ENCODE measurements at places on chromosomes 6 and 20. TPM values are rescaled to one million over a fixed set of nuclear protein-coding genes. Genes with fewer than 3 reads are reported as not detected.

The APOM gene
- 1.3 TPM for total RNA-seq

The C6orf52 gene
- total RNA-seq = 1.8 TPM

The KHDRBS2 gene
- not detected for total RNA-seq

The PARD6B gene
- total RNA-seq = 8.1 TPM

The PRKN gene
- 3.1 TPM for total RNA-seq

The SLC17A1 gene
- not detected for total RNA-seq

The ZFP57 gene
- not detected for total RNA-seq

The SCGN gene
- 63.2 TPM for total RNA-seq

The OGFRL1 gene
- 4.2 TPM for total RNA-seq

GRCh38 chr20:24702501-24703283 lies 233.3 kb downstream of the SYNDIG1 start:
- no peaks in the 10 kb centered on the region for H3K36me3 ChIP-seq
- no peaks in the 10 kb centered on the region for H3K27me3 ChIP-seq
- H3K4me1 ChIP-seq = no peaks in the 10 kb centered on the region
- no peak for DNase-seq
- H3K27ac ChIP-seq = no peak overlapping the region
- no peak overlapping the region for H3K4me3 ChIP-seq

DNA sequence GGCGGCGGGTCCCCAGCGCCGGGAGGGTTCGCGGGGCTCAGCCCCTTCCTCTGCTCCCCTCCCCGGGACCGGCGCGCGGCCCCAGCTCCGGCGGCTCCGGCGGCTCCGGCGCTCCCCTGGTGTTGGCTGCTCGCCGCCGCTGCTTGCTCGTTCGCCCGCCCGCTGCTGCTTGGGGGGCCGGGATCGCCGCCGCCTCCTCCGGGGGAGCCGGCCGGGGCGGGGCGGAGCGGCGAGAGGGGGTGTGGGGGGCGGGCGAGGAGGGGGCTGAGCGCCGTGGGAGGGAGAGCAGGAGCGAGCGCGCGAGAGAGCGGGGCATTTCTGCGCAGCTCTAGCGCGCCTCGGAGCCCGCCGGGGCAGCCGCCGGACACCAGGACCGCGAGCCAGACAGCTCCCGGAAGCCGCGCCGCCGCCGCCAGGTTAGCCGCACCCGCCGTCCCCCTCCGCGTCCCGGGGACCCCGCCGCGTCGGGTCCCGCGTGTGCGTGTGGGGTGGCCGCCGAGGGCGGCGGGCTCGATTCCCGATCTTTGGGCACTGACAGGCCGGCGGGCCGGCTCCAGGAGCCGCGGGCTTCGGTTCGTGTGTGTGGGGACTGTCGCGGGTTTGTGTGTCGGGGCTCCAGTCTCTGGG lies 62.0 kb upstream of the EPB41L1 start:
- H3K27me3 ChIP-seq = no peaks in the 10 kb centered on the region
- H3K4me3 ChIP-seq = peak overlapping the region; percentile 74
- peaks cover 6% of the 10 kb centered on the region for H3K4me1 ChIP-seq
- H3K27ac ChIP-seq = peak overlapping the region; percentile 87
- H3K36me3 ChIP-seq = no peaks in the 10 kb centered on the region

DNA sequence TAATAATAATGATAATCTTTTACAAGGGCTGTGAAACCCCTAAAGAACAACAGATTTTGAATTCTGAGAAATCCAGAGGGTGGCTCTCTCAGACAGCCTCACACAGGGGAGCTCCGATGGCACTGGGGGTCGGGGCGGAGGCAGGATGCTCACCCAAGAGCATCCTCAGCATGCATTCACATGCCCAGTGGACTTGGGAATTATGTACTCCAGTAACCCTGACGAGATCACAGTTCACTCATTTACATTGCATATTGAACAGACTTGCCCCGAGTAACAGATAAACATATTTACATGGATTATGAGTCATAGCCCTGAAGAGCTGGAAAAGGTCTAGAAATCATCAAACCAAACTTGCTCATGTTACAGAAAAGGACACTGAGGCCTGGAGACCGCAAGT lies 482.7 kb upstream of the JARID2 start:
- no peak overlapping the region for H3K27ac ChIP-seq
- H3K27me3 ChIP-seq = no peaks in the 10 kb centered on the region
- no peaks in the 10 kb centered on the region for H3K36me3 ChIP-seq
- no peak for DNase-seq

DNA sequence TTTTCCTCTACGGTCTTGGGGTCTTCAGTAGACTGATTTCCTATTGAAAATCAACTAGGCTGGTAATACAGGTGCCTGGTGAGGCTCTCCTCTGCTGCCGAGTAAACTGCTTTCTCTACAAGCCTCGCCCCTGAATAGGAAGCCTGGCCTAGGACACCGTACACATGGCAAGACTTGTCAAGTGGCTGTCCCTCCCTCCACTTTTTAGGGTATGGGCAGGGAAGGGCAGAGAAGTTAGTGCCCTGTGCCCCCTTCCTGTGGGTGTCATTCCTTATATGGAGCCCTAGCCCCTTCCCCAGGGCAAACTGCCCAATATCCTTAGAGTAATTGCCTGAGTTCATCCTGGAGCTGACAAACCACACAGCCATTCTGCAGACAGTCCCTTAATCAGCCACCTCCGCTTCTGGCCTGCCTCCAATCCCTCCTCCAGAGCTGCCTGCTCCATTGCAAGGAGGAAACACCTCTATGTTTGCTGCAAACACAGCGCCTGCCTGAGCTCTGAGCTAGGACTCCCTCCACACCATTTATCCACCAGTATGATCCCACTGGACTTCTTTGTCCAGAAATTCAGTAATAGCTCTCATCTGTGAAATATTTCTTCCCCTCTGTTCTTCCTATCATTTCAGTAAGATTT lies 93.1 kb downstream of the CHD6 start:
- no peaks in the 10 kb centered on the region for H3K27me3 ChIP-seq
- H3K4me1 ChIP-seq = peaks cover 7% of the 10 kb centered on the region
- DNase-seq = peak; percentile 74

DNA sequence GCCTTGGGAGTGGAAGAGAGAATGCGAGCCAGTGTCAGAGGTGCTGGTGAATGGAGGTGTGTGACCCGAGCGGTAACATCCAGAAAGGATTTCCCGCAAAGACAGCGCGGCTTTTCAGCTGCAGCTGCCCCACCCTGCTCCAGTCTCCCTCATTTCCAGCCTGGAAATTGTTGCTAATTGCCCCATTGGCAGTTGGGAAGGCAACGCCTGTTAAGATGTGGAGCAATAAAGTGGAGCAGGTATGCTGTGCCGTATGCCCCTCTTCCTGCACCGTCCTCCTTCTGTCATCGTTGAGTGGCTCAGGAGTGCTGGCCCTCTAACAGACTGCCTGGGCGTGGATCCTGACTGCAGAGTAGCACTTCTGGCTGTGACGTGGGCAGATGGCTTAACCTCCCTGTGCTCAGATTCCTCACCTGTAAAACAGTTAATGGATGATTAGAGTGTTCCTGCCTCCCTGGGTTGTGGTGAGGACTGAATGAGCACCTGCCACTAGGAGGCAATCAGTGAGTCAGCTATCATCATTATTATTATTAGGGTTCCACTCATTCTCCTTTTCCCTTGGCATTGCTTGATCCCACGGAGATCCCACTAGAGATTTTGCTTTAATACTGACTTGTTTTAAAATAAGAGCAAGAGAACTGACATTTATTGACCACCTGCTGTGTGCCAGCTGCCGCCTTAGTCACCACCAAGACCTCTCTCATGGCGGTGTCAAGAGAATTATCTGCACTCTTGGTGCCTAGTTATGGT lies 11.7 kb downstream of the ARFGEF2 start:
- no peak for DNase-seq
- no peak overlapping the region for H3K4me3 ChIP-seq
- H3K27ac ChIP-seq = peak overlapping the region; percentile 41
- peaks cover 13% of the 10 kb centered on the region for H3K4me1 ChIP-seq
- no peaks in the 10 kb centered on the region for H3K27me3 ChIP-seq

- H3K36me3 ChIP-seq = no peaks in the 10 kb centered on the region
- no peaks in the 10 kb centered on the region for H3K27me3 ChIP-seq
- peak overlapping the region; percentile 19 for H3K4me3 ChIP-seq
Measured at GRCh38 chr6:113564371-113565171, 292.6 kb upstream of the MARCKS start.

DNA sequence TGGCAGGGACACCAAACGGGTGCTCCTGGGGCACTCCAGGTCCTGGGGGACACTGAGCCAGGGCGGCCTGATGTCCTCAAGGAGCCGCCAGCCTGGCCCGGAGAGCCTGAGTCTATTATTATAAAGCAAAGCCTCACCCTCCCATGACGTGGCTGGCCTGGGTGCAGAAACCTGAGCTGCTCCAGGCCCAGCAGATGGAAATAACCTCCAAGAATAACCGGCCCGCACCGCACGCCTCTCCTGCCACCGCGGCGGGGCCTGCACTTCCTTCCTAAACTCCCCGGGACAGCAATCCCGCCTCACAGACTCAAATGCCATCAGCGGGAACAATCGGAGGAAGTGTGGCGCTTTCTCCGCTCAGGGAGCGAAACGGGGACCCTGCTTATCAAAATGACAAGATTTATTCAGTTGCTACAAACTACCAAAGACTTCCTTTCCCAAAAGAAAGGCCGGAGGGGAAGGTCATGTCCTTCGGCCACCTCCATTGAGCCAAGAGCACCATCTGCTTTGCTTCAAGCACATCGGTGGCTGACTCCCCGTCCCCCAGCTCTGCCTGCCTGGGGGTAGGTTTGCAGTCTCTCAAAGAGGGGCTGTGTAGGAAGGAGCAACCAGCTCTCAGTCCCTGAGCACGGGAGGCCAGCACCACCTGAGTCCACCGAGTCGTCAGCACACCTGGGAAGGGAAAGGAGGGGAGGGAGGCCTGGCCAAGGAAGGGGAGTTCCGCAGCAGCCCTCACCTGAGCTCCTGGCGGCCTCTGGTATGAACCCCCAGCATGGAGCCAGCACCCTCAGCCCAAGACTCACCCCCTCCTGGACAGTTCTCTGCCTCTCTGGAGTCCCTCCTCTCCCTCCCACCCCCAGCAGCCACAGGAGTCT lies 78.6 kb upstream of the QKI start:
- H3K27me3 ChIP-seq = no peaks in the 10 kb centered on the region
- no peaks in the 10 kb centered on the region for H3K36me3 ChIP-seq
- no peaks in the 10 kb centered on the region for H3K4me1 ChIP-seq
- no peak overlapping the region for H3K4me3 ChIP-seq
- no peak for DNase-seq
- H3K27ac ChIP-seq = no peak overlapping the region

DNA sequence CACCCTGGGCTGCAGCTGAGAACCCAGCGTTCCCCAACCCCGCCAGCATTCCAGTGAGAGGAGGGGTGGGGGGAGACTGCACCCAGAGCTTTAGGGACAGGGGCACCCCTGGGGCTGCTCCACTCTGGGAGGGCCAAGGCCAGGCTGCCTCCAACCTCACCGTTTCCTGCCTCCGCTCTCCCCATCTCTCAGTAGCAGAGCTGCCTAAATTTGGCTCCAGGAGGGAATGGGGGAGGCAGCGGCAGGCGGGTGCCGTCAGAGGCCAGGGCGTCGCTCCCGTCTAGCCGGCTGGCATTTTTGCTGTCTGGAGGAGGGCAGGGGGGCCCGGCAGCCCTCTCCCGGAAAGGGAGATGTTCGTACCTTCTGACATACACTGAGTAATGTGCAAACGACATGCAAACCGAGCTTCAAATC lies 46.6 kb downstream of the NOL4L start:
- no peaks in the 10 kb centered on the region for H3K4me1 ChIP-seq
- DNase-seq = no peak
- H3K27me3 ChIP-seq = no peaks in the 10 kb centered on the region
- H3K4me3 ChIP-seq = no peak overlapping the region
- H3K27ac ChIP-seq = no peak overlapping the region
- no peaks in the 10 kb centered on the region for H3K36me3 ChIP-seq

DNA sequence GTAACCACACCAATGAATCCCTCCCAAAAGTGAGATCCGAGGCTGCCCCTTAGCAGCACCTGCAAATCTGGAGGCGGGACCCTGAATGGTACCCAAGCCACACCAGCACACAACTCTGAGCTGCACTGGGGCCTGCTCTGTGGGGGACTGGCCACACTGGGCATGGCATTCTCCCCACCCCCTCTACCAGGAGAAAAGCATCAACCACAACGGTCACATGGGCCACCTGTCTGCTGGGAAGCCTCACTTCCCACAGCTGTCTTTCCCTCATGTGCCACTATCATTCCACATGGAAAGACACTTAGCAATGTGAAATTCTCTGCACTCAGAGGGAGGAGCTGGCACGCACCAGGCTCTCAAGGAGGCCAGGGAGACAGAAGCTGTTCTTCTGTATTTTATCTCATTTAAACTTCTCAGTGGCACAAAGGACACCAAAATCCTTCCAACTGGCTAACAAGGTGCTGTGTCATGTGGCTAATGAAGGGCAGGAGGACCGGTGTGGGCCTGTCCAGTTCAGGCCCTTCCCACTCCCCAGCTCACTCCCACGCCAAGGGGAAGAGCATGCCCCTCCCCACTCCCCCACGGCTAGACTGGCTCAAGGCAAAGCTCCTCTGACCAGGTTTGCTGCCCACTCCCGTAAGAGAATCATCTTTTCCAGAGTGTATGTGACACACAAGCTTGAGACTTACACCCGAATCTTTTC lies 19.0 kb downstream of the YTHDF1 start:
- H3K27me3 ChIP-seq = no peaks in the 10 kb centered on the region
- no peak for DNase-seq
- H3K4me1 ChIP-seq = peaks cover 10% of the 10 kb centered on the region
- no peak overlapping the region for H3K27ac ChIP-seq
- no peak overlapping the region for H3K4me3 ChIP-seq

- no peaks in the 10 kb centered on the region for H3K36me3 ChIP-seq
- no peak overlapping the region for H3K27ac ChIP-seq
- DNase-seq = no peak
- no peaks in the 10 kb centered on the region for H3K27me3 ChIP-seq
- no peak overlapping the region for H3K4me3 ChIP-seq
Measured at GRCh38 chr6:33082702-33083101, 6.9 kb downstream of the HLA-DPB1 start.

- H3K27me3 ChIP-seq = no peaks in the 10 kb centered on the region
- H3K4me1 ChIP-seq = no peaks in the 10 kb centered on the region
- no peak overlapping the region for H3K4me3 ChIP-seq
- H3K36me3 ChIP-seq = no peaks in the 10 kb centered on the region
- no peak overlapping the region for H3K27ac ChIP-seq
Measured at GRCh38 chr6:103680116-103680515, 1179.6 kb downstream of the HACE1 start.

DNA sequence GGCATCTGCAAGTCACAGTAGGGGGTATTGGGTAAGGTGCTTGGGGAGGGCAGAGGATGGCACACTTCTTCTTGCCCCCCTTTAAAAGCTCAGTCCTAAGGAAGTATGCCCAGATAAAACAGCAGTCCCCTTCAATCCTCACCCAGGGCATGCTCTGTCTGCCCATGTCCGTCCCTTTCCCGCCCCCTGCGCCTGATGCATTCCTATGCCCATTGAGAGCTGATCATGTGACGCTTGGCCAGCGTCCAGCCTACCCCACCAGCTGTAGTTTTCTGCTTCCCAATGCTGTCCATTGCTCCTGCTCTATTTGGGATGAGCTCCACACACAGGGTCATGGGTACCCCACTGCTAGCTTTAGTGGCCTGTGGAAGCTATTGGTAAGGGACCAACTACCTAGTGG lies 8.3 kb downstream of the SIGLEC1 start:
- DNase-seq = no peak
- H3K4me1 ChIP-seq = no peaks in the 10 kb centered on the region
- no peaks in the 10 kb centered on the region for H3K27me3 ChIP-seq
- H3K36me3 ChIP-seq = no peaks in the 10 kb centered on the region

- H3K27me3 ChIP-seq = no peaks in the 10 kb centered on the region
- H3K4me1 ChIP-seq = peaks cover 14% of the 10 kb centered on the region
- H3K4me3 ChIP-seq = no peak overlapping the region
- DNase-seq = no peak
- H3K36me3 ChIP-seq = no peaks in the 10 kb centered on the region
- H3K27ac ChIP-seq = no peak overlapping the region
Measured at GRCh38 chr6:37985355-37985754, 165.8 kb downstream of the ZFAND3 start.

Data from pancreas (tissue), 10 donors.